ENCODE measurements at places on chromosomes 5 and 9. TPM values are rescaled to one million over a fixed set of nuclear protein-coding genes. Genes with fewer than 3 reads are reported as not detected.

The NTRK2 gene
- 1.0 TPM for total RNA-seq

The FAM153A gene
- 0.10 TPM for total RNA-seq

The SAXO1 gene
- total RNA-seq: under 0.01 TPM

The SH3RF2 gene
- 13.1 TPM for total RNA-seq

The IRGM gene
- 0.13 TPM for total RNA-seq

The KCNV2 gene
- not detected for total RNA-seq

The MYORG gene
- 2.2 TPM for total RNA-seq

The SHISAL2B gene
- not detected for total RNA-seq

The PROB1 gene
- total RNA-seq: 1.3 TPM

The ADRB2 gene
- total RNA-seq: 1.2 TPM

The ACTBL2 gene
- 0.03 TPM for total RNA-seq

The TMEM215 gene
- total RNA-seq: not detected

The C9orf40 gene
- total RNA-seq: 2.9 TPM

The GADD45G gene
- total RNA-seq: 0.36 TPM

The CCL27 gene
- 0.17 TPM for total RNA-seq

The SYK gene
- total RNA-seq: not detected

The MED27 gene
- 15.2 TPM for total RNA-seq

The PCDHGA12 gene
- total RNA-seq: 46.0 TPM

The STK32A gene
- total RNA-seq: 3.5 TPM

The PTPDC1 gene
- 7.5 TPM for total RNA-seq

The SCGB3A1 gene
- not detected for total RNA-seq

The PCDHGB3 gene
- 8.1 TPM for total RNA-seq

The SEMA5A gene
- 86.2 TPM for total RNA-seq

The MEIKIN gene
- not detected for total RNA-seq

The PCDHB14 gene
- total RNA-seq: 2.1 TPM

The BNC2 gene
- 14.5 TPM for total RNA-seq

The EGFLAM gene
- total RNA-seq: 2.9 TPM

The PSAT1 gene
- total RNA-seq: 90.6 TPM

The B4GALT1 gene
- total RNA-seq: 169 TPM

The CDH10 gene
- total RNA-seq: 2.4 TPM

The OR1Q1 gene
- not detected for total RNA-seq

The FCN1 gene
- total RNA-seq: not detected

Data from smooth muscle cell of the pulmonary artery (primary cell).